ENCODE measurements at places on chromosomes 5 and 9.

GRCh38 chr9:133657120-133657661 is 21.0 kb downstream of the DBH start:
- no peak for DNase-seq

- no peak for DNase-seq
These were observed 26.0 kb downstream of the TPD52L3 start for GRCh38 chr9:6354072-6354686.

GRCh38 chr5:1495525-1495897 is 28.2 kb downstream of the LPCAT1 start:
- DNase-seq: no peak

GRCh38 chr9:133273819-133274218 is 1.2 kb downstream of the ABO start:
- DNase-seq: no peak

DNA sequence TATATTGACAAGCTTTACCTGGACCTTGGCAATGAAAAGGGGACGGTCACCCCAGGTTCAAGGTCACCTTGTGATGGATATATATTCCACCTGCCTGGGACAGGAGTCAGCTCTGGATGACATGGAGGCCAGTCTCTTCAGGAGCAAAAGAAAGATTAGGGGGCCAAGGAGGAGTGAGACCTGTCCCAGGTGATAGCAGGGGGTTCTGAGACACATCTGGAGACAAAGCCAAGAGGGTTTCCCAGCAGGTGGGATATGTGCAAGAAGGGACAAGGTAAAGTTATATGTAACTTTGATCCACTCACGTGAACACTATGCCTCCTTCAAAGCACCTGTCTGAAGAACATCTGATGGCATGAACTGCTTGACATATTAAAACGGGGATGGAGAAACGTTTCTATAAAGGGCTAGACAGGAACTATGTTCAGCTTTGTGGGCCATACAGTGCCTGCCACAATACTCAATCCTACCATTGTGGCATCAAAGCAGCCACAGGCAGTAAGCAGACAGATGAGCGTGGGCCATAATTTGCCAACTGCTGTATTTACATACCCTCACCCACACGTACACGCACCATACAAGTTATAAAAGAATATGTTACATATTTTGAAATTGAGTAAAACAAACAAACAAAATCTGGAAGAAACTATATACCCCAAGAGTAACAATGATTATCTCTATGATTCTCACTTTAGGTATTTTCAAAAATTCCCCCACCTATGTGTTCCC is 62.9 kb upstream of the ZNF622 start:
- DNase-seq: no peak

GRCh38 chr5:157912621-157913325 is 53.8 kb upstream of the CLINT1 start:
- DNase-seq: no peak

- no peak for DNase-seq
These were observed 15.8 kb downstream of the PTPA start for GRCh38 chr9:129126749-129127618.

GRCh38 chr9:33227008-33227398 is 13.0 kb upstream of the SPINK4 start:
- no peak for DNase-seq

DNA sequence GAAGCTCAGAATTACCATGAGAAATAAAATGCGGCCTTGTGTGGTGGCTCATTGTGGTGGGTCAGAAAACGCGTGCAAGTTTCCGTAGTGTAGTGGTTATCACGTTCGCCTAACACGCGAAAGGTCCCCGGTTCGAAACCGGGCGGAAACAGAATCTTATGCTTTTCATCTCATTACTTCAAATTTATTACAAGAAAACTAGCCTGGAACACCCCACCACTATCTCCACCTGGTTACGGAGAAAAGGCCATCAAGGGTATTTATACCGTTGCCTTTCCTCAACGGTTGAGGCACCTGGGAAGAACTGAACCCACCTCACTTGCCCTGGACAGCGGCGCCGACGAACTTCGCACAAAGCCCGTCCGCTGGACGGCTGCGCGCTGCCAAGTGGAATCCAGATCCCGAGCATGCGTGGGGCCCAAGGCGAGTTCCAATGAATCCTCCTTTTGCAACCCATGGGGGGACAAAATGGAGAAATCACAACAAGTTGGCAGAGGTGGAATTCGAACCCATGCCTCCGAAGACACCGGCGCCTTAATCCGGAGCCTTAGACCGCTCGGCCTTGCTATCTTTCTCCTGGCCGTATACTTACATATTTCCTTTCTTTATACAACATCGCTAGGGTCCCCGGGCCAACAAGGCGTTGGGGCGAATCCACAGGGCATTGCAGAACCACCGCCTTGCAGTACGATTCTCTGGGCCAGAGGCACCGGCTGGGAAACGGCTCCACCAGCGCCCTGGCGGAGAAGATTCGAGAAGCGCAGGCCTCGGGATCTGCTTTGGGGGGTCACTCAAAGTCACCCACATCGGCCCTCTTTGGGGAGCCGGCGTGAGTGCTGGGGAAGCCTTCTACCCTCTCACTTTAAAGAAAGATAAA is 16.9 kb downstream of the OR2V2 start:
- DNase-seq: no peak

DNA sequence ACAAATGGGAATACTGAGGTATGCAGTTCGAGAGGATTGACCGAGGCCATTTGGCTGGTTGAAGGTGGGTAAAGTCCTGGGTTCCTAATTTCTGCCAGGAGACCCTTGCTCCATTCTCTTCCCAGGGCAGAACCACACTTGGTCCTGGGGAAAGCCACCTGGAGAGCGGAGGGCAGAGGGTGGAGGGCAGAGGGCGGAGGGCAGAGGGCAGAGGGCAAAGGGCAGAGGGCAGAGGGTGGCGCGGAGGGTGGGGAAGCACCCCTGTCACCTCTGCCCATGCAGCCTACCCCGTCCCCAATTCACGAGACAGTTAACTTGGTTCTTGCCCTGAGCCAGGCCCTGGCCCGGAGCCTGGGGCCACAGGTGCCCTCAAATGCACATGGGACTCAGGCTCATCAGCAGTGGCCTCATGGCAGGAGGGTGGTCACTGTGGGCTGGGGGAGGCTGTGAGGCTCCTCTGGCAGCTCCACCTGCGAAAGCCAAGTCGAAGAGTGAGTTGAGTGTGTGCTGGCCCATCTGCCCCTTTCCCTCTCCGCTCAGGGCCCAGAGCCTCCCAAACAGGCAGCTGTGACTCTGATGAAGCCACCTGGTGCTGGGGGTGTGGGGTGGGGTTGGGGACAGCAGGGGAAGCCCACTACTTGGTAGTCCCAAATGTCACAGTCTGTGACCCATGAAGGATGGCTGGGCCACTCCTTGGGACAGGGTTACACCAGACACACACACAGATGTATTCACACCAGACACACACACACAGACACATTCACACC is 28.0 kb upstream of the FCN1 start:
- DNase-seq: no peak

DNA sequence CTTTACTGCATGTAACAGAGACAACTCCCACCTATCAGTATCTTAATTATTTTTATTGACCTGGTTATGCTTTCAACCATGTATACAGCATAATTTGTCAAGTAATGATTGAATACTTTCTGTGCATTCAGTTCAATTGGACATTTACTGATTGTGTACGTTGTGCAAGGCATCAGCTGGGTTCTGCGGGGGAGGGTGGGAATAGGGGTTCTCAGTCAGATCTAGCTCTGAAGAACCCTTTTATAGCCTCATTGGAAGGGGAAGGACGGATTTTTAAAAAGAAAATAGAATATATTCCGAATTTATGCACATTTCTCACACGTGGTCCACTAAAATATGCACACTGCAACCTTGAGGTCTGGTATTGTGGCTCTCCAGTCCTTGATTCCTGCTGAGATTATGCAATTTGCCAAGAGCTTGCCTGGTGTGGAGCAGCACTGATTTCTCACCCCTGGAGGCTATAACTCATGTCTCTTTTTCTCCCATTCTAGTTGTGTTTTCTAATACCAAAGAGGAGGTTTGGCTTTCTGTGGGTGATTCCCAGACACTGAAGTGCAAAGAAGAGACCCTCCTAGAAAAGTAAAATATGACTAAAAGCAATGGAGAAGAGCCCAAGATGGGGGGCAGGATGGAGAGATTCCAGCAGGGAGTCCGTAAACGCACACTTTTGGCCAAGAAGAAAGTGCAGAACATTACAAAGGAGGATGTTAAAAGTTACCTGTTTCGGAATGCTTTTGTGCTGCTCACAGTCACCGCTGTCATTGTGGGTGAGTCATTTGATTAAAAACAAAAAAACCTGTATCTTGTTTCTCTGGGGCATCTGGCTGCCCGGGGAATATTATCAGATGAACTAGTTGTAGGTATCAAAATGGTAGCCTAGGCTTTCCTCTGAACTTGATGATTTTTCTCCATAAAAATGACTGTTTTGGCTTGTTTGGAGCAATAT is 1.7 kb downstream of the SLC1A3 start:
- DNase-seq: no peak

DNA sequence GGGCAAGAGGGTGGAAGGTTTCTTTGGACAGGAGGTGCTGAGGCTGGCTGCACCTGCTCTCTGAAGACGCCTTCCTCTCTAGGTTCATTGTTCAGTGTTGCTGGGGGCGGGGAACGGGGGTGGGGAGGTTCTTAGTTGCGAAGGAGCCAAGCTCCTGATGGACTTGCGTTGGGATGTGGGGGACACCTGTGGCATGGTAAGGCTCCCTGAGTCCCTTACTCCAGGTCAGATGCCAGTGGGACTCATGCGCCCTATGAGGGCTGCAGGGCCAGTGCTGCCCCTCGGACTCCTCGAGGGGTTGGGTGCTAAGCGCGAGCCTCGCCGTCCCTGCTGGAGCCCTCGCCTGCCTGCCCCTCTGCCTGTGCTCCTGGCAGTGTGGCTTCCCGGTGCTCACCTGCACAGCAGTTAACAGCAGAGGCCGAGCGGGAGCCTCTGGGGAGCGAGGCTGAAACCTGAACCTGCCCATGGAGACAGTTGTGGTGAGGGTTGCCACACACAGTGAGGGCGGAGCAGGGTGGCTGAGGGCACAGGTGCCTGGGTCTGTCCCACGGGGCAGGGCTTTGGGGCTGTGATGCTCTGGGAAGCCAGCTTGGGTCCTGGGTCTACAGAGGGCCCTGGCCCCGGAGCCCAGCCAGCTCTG is 5.5 kb downstream of the RNU6ATAC start:
- no peak for DNase-seq

GRCh38 chr5:77725616-77726015 is 50.5 kb downstream of the TBCA start:
- no peak for DNase-seq

DNA sequence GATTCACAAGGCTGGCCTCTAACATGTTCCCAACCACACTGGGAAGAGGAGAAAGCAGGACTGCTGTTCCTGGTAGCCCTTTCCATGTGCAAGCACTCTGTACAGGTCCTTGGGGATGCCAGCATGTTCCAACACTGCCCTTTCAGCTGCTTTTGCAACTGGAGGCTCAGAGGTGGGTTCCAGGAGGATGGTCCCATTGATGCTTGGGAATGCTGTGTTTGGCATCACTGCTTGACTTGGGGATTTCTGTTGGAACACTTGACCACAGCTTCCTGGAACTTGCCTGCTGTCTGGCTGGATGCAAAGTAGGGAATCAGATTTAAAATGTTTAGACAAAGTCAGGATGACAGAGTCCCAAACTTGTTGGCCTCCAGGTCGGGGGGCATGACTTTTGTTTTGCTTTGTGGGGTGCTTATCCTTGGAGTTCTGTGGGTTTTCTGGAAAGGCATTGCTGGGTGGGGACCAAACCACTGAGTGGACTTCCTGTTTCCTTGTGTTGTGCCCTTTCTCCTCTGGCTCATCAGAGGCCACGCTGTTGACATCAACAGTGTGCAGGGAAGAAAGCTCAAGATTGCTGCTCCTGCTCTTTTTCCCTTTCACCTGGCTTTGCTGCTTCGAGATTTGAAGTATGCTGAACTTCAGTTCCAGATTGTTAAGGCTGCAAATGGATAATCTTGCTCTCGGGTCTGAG is 148.5 kb upstream of the RPS23 start:
- DNase-seq: no peak

- DNase-seq: no peak
These were observed 73.3 kb downstream of the FCHO2 start for GRCh38 chr5:73028991-73029595.
